Stomach (tissue), 19 donors: ENCODE measurements at places on chromosomes 2 and 18. TPM values are rescaled to one million over a fixed set of nuclear protein-coding genes. Genes with fewer than 3 reads are reported as not detected.

Gene MERTK
- total RNA-seq, result 17.4 TPM

GRCh38 chr2:58131191-58132011 is 84.8 kb downstream of the VRK2 start:
- peak; percentile 62 for DNase-seq

GRCh38 chr2:144215701-144216675 is 303.9 kb downstream of the ZEB2 start:
- DNase-seq, result no peak

DNA sequence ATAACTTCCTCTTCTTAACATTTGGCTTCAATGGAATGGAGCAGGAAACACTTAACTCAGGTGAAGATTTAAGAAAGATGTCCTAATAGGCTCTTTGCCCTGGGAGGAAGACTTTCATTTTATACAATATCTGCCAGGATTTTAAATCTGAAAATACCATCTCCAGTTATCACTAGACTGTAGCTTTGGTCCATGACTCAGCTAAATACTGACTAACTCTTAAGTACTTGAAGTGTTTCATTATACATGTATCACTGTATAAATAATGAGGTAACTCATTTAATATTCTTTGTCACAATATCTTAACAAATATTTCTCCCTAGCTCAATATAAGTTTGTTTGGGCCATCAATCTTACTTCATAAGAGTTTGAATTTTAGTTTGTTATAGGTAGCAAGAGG is 34.7 kb downstream of the RBKS start:
- no peak for DNase-seq

GRCh38 chr2:111633643-111634042 is 250.3 kb downstream of the ANAPC1 start:
- no peak for DNase-seq
